ENCODE measurements at places on chromosomes 2 and 18. TPM values are rescaled to one million over a fixed set of nuclear protein-coding genes. Genes with fewer than 3 reads are reported as not detected.

The RGPD3 gene
- total RNA-seq, result 0.19 TPM

The FHL2 gene
- total RNA-seq, result 62.9 TPM

The FEV gene
- not detected for total RNA-seq

DNA sequence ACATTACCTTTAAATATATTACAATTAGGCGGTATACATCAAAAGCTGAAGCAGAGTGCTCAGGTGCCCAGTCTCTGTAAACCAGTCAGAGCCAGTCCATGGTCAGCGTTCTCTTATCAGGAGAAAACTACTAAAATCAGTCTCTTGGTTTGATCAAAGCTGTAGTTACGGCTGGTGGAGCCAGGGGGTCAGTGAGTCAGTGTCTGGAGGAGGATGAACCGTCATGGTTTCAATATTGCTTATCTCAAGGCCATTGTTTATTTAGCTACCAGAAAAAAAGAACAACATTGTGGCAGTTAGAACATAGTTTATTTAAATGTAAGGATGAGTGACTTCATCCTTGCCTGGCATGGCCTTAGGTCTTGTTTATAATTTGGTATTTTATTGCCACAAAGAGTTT is 71.3 kb upstream of the NYAP2 start:
- DNase-seq, result no peak

The KLHL30 gene
- not detected for total RNA-seq

GRCh38 chr2:111896576-111896975 is 1.8 kb upstream of the MERTK start:
- DNase-seq, result no peak

GRCh38 chr18:40148960-40149359 is 1806.1 kb upstream of the PIK3C3 start:
- no peak for DNase-seq

The TFCP2L1 gene
- total RNA-seq, result 18.1 TPM

The DSC2 gene
- total RNA-seq, result 231 TPM

- no peak for DNase-seq
Measured at GRCh38 chr18:69123421-69123820, 277.3 kb upstream of the DOK6 start.

GRCh38 chr2:216695401-216695821 is at the start of gene IGFBP5:
TSS of gene IGFBP5 (minus strand) at chr2:216695549. CDS start at chr2:216694775, 774 bp downstream.
- no peak for DNase-seq

The STARD6 gene
- not detected for total RNA-seq

DNA sequence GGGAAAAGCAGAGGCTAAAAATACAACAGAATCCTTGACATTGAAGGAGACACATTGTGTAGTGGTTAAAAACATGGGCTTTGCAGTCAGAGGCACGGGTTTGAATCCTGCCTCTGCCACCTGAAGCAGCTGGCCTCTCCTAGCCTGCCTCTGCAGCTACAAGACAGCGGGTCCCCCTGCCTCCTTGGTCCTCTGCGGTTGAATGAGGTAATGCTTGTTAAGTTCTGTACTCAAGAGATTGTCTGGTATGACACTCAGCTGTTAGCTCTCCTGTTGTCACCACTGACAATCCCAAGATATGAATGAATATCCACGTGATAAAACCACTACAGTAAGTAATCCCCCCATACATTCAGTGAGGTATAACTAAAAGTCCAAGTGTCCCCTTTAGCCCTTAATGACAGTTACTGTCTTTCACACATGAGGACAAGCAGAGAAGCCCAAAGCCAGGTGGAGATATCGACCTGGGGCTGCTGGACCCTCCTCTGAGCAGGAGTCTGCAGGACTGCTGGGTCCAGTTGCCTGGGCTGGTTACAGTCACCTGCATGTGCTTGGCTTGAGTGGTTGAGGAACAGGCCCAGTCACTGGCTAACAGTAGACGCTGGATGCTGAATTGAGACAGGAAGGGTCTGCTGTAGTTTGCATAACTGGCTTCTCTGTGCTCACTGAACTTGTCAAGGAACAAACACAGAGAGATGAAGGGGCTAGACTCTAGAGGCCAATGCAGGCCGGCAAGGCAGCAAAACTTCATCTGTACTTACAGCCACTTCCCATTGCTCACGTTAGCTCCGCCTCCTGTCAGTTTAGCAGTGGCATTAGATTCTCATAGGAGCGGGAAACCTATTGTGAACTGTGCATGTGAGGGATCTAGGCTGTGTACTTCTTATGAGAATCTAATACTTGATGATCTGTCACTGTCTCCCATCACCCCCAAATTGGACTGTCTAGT is 85.5 kb downstream of the TGFA start:
- no peak for DNase-seq

DNA sequence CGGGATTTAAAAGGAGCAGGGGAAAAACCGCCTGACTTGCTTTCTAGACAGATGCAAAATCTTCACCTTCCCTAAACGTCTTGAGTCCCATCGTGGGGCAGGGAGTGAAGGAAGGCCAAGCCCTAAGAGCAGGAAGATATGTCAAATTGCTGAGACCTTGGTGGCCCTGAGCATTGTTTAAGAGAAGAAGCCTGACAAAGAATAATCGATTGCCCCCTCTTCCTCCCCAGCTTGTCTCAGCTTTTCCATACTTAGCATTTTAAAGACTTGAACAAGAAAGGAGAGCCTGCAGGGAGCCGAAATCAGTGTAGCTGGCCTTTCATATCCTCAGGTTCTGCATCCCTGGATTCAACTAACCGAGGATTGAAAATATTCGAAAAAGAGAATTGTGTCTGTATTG is 157.6 kb upstream of the DLX2 start:
- DNase-seq, result no peak

DNA sequence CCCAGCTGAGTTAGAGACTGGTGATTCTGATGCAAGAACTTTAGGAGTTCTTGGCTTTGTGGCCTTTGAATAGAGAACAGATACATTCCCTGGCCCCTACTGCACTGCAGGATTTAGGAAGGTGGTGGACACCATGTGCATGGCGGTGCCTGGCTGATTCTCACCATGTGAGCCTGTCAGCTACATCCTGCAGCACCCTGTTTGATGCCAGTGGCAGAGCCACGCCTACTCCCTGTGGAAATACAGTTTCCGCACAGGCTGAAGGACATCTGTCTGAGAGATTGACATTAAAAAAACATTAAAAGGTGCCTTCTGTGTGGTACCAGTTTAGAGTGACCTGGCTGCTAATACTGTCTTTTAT is 50.0 kb downstream of the KCNE4 start:
- no peak for DNase-seq

The FSHR gene
- total RNA-seq, result not detected

DNA sequence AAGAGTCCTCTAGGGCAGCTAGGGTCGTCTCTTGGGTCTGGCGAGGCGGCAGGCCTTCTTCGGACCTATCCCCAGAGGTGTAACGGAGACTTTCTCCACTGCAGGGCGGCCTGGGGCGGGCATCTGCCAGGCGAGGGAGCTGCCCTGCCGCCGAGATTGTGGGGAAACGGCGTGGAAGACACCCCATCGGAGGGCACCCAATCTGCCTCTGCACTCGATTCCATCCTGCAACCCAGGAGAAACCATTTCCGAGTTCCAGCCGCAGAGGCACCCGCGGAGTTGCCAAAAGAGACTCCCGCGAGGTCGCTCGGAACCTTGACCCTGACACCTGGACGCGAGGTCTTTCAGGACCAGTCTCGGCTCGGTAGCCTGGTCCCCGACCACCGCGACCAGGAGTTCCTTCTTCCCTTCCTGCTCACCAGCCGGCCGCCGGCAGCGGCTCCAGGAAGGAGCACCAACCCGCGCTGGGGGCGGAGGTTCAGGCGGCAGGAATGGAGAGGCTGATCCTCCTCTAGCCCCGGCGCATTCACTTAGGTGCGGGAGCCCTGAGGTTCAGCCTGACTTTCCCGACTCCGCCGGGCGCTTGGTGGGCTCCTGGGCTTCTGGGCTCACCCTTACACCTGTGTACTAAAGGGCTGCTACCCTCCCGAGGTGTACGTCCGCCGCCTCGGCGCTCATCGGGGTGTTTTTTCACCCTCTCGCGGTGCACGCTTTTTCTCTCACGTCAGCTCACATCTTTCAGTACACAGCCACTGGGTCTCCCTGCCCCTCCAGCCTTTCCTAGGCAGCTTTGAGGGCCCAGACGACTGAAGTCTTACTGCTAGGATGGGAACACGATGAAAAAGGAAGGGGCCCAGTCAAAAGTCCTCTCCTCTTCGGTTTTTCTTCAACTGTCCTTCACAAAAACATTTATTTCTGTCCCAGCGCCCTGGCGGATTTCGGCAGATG is 8.1 kb downstream of the SIX2 start:
- DNase-seq, result no peak

DNA sequence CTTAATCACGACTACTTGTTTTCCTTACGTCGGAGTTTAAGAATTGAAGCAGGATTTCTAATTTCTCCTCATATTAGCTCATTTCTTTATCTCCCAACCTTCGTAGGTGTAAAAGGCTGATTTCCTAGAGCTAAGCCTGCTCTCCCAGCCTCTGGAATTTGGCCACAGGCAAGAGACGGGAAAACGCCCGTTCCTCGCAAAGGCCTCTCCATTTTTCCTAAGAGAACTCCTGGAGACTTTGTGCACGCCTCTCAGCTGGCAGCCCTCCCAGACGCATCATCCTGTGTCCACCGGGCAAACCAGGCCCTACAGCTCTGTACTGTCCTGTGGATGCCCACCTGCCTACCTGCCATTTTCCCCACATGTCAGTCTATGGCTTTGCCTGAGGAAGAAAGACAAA is 106.3 kb downstream of the FTCDNL1 start:
- DNase-seq, result no peak

DNA sequence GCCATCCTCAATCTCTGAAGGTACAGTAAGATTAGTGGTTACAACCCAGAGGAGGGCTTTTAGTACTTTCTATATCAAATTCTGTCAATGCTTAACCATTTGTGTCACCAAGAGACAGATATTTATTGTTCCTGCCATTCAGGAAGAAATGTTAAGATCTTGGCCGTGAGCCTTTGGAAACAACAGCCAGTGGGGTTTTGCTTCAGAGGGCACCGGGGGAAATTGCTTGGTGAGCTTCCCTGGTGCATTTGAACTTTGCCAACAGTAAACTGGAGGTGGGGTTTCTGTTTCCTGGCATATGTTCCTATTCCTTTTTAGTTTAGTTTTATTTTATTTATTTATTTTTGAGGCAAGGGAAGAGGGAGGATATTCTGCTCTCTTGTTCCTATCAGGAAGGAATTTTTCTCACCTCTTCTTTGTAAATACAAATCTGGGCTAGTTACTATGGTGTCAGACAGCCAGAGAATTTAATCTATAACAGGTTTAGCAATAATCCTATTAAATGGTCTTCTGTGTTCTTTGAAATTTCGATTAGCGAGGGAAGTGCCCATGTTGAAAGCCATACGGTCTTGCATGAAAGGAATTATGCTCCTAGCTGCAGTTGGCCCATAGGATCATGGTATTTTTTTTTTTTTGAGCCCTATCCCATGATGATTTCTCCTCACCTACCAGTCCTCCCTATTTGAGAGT is 95.7 kb downstream of the MAIP1 start:
- no peak for DNase-seq

GRCh38 chr18:62857263-62857976 is 142.1 kb downstream of the PHLPP1 start:
- no peak for DNase-seq

The VRK2 gene
- 19.0 TPM for total RNA-seq

DNA sequence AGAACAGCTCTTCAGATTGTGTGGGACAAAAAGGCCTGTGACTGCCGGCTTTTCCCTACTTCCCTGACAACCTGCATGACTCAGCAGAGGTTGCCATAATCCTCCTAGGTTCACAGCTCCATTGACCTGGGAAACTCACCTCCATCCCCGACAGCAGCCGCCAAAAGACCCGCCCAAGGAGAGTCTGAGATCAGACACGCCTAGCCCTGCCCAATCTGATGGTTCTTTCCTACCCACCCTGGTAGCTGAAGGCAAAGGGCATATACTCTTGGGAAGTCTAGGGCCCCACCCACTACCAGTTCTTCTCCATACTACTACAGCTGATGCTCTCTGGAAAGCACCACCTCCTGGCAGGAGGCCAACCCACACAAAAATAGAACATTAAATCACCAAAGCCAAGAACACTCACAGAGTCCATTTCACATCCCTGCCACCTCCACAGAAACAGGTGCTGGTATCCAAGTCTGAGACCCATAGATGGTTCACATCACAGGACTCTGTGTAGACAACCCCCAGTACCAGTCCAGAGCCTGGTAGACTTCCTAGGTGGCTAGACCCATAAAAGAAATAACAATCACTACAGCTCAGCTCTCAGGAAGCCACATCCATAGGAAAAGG is 140.6 kb downstream of the NETO1 start:
- DNase-seq, result no peak

DNA sequence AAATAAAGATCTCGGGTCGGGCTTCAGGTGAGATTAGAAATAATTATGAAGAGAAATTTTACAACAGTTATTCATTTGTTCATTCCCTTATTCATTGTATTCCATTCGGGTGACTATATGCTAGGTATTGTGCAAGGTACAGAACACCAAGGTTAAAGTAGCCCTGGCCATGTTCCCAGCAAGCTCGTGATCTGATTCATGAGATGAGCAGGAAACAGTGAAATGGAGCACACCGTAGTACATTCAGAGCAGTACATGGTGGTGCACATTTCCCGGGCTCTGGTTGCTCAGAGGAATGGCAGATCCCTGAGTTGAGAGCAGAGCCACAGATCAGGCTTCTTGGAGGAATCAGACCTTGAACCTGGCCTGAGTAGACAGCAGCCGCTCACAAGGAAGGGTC is 87.7 kb downstream of the PRKRA start:
- DNase-seq, result no peak

DNA sequence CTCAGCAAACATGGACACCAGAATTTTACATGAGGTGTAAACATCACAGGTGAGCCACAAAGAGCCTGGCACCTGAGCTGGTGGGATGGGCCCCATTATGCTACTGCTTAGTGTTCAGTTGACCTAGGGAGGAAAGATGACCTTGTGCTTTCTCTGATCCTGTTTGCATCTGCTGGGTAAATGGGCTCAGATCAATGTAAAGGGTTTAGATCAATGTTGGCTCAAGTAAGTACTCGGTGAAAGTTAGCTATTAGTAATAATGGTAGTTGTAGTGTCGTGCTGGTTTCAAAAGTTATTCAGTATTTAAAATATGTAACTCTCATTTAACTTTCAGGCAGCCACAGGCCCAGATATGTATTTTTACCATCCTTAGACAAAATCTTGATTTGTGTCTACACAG is 19.8 kb downstream of the ABHD3 start:
- DNase-seq, result no peak
